ENCODE measurements at places on chromosomes 2 and 18. TPM values are rescaled to one million over a fixed set of nuclear protein-coding genes. Genes with fewer than 3 reads are reported as not detected.

- ATAC-seq: peak; percentile 57
These were observed 265.5 kb downstream of the SRBD1 start for GRCh38 chr2:45345331-45346234.

- ATAC-seq: no peak
These were observed 200.7 kb downstream of the RPIA start for GRCh38 chr2:88892207-88892606.

DNA sequence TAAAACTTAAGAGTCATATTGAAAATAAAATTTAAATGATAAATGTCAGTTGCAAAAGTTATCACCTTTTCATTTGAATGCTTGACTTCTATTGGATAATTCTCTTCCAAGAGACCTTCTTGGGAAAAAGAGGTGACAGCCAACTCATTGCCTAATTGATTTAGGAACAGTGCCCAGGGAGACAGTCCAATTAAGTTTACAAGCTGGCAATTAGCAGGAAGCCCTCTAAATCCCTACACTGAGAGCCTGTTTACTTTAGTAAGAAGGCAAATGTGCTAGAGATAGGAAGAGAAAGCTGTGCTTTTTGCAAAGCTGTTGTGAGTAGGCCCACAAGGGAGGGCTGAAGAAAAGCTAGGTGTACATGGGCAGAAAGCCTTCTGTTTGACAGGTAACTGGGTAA, 189.1 kb downstream of the WDPCP start:
- no peak for ATAC-seq

GRCh38 chr2:74155830-74156229, 8.1 kb upstream of the BOLA3 start:
- no peak for ATAC-seq

DNA sequence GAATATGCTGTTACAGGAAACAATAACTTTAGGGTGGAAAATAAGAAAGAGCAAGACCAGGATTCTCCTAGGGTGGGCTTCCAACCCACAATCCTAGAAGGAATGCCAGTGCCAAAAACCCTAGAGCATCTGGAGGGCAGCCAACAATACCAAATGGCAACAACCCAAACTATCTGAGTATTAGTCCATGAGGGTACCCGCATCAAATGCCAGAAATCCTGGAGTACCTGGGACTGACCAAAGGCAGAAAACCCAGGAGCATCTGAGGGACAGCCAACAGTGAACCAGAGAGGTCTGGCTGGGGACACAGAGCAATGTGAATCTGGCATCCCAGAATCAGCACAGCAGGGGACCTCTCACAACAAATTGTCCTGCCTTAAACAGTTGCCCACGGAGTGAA, 126.3 kb downstream of the SCG2 start:
- no peak for ATAC-seq

DNA sequence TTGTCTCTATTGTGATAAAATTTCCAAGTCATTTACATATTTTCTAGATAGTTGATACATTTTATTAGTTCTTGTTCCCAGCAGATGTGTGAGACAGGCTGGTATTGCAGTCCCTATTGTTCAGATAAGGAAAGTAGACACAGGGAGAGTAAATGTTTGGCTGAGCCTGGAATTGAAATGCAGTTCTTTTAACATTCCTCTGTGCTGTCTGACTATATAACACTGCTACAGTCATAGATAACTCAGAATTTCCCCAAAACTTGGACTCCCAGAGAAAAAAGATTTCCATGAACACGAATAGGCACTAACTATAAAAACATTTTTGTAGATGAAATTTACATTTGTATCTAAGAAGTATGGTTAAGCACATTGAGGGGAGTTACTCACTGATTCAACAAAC, 71.4 kb downstream of the PLCL1 start:
- ATAC-seq: no peak

SLC5A7 gene
- total RNA-seq: 10.3 TPM

DNA sequence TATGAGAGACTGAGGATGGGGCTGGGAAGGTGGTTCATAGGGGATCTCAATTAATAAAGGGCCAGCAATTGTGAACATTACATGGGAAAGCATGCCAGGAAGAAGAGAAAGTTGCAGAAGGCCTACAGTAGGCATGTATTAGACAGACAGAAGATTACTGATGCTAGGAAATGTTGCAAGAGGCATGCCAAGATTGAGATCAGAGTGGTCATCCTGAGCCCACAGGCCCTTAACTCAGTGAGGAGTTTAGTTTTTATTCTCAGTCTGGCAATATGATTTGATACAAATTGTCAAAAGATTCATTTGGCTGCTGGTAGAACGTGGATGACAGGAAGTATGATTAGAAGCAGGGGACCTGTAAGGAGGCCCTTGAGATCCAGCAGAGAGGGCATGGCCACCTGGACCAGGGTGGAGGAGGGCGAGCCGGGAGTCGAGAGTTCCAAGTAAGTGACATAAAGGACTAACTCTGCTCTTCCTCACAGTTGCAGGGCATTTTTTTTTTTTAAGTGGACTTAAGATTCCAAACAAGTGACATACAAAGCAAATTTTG, 54.9 kb downstream of the EPHA4 start:
- no peak for ATAC-seq

- ATAC-seq: no peak
These were observed 71.4 kb upstream of the LAPTM4A start for GRCh38 chr2:20122864-20123263.

DNA sequence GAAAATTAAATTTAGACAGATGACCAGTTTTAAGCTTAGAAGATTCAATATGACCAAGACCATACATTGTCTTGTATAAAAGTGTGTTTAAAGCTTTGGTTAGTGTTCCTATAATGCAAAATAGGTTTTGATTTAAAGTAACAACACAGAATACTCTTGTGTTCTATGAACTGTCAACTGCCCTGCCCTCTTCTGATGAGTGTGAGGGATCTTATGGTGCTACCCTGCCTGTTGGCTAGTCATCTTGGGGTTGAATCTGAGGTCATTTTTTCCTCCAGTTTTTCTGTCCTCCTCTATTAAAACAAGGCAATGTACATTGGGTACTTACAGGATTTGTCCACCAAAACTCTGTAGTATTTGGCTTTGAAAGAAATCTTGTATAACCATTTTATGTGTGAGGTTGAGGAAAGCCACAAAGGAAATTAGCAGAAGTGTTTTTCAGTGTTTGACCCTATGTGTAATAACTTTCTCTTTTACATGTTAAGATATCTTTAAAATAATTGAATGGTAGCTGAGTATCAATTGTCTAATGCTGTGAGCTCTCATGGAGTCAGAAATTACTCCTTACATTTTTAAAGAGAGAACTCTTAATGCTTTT, 129.1 kb downstream of the SPTBN1 start:
- no peak for ATAC-seq

DNA sequence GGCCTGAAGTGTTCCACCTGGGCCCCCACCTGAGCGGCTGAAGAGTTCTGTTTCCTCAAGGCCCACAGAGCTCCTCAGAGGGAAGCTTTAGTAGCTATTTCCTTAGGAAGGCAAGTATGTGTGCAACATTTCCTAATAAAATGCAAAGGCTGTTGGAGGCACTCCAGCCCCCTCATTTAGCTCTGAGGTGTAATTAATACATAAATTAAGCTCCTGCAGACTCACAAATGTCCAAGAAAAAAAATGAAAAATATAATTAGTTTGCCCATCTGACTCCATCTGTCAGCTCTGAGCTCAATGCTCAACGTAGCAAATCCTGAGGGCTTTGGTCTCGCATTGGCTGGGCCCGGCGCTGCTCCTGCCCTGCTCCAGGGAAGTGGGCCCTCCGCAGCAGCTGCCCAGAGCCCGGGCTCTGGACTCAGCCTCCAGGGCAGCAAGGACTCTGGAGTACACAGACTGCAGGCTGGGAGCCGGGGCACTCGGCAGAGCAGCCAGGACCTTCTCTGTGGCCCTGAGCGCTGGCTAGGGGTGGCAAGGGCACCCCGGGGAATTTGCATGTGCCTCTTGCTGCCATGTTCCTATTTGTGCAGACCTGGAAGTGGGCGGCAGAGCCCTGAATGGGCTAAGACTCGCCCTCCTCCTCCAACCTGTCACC, 23.4 kb upstream of the C1QL2 start:
- no peak for ATAC-seq

BCL2 gene
- total RNA-seq: 5.2 TPM

ABCG5 gene
- total RNA-seq: 0.14 TPM

GRCh38 chr18:44325903-44326635, 354.6 kb upstream of the SETBP1 start:
- ATAC-seq: no peak

DNA sequence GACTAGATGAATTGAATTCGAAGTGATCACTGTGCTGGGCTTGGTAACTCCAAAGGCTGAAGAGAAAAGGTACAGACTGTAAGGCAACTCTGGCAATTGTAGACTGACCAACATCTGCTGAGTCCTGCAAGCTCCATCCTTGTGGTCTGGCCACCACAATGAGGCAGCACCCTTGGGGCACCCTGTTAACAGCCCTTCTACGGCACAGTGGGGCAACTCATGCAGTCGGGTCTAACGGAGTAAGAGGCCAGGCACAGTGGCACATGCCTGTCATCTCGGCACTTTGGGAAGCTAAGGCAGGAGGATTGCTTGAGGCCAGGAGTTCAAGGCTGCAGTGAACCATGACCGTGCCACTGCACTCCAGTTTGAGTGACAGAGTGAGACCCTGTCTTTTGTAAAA, 126.8 kb downstream of the ZAP70 start:
- ATAC-seq: no peak

DNA sequence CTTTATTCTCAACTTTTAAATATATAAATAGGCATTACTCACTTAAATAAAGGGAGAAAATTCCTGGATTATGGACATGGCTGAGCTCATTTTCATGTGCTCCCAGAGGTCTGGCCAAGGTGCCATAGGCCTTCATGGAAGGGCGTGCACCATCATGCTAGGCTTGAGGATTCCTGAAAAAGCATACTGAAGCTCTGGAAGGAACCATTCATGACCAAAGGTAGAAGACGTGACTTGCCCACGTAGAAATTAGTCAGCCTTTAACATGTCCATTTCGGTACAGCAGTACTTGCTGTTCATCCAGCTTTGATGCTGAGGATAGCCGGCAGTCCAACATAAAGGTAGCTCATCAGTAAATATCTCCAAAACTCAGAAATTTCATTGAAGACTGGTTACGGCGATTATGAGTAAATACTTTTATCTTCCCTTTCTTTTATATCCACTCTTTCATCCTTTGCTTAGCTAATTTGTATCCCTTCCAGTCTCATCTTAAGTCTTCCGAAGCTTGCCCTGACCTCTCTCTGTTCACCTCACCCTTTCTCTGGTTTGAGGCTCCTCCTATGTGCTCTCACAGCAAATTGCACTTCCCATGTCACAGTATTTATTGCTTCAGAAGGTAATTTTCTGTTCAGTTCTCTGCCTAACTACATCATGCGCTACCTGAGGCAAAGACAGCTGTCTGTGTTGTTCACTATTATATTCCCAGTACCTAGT, 32.3 kb upstream of the ASNSD1 start:
- no peak for ATAC-seq

DNA sequence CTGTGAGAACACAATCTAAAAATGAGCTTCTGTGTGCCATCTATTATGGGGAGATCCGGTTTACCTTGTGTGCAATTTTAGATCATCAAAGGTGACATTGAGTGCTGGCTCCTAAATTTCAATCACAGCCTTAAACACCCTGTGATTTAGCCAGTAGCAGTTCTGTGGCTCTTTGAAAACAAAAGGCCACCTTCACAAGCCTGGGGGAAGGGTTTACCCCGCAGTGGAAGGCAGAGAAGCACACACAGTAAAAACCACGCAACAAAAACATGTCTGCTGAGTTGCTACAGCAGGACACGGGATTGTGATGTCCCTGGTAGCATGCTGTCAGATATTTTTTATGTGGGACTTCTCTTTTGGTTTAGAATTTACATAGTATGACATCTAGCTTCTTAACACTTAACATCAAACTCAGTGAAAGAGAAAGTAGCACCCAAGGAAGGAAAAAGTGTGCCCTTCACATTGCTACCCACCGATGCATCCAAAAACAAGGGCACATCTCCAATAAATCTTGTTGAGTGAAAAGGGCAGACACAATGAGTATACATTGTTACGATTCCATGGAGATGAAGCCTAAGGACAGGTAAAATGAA, 56.1 kb upstream of the RNF152 start:
- ATAC-seq: peak; percentile 9

MEMO1 gene
- total RNA-seq: 31.6 TPM

- ATAC-seq: no peak
These were observed 59.5 kb downstream of the LHCGR start for GRCh38 chr2:48695991-48696390.

- no peak for ATAC-seq
These were observed 86.3 kb downstream of the PMS1 start for GRCh38 chr2:189870381-189871085.

ARL5A gene
- 25.1 TPM for total RNA-seq

DNA sequence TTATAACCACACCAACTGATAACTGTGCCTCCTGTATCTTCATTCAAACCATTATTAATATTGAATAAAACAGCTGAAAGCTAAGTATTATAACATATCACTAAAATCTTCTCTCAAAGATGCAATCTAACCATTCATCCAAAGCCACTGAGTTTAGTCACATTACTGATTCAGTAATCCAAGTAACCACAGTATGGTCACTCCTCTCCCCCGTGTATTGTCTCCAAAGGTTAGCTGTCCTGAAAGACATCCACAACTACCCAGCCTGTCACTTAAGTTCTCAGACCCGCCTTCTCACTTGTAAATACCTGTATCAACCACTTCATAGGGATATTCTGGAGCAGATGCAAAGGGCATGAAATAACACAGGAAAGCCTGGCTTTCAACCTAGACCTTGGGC, 213.4 kb upstream of the BOD1L2 start:
- ATAC-seq: no peak

NT5C1B gene
- 0.29 TPM for total RNA-seq

SLC23A3 gene
- 1.5 TPM for total RNA-seq

DNA sequence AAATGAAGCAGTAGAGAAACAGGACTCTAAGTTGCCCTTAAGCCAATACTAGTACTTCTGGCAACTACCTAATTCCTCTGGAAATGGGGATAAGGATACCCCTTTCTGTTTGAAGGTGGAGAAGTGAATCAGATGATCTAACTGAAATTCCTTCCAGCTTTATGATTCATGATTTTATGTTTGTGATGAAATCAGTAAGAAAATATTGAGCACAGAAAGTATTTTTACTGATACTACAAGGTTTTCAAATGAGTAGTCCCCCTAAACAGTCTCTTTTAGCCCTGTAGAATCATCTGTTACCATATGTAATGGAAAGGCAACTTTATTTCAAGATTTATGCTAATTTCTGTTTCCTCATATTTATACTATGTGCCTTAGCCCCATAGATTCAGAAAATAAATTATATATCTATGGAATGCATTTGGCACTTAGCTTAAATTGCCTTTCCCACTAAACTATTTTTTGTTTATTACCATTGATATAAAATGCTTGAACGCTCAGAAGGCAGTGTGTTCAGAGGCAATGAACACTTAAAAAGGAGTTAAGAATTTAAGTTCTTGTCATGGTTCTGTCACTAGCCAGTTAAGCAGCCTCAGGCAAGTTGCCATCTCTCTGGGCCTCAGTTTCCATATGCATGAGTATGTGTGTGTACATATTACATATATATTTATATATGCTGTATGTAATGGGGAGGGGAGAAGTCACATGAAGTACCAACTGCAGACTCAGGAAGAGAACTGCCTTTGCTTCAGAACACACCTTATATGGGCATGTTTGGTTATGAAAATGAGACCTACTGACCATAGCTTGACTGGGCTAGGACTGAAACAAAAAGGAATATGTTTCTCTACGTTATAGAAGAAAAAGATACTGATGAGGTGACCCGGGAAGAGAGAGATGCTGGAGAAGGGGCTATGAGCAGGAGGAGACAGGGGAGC, 97.7 kb downstream of the CDC42EP3 start:
- ATAC-seq: peak; percentile 73

Measured in motor neuron (in vitro differentiated cells).